ENCODE measurements at places on chromosomes 7 and 10.

GRCh38 chr10:7547206-7547605, 119.6 kb downstream of the ITIH5 start:
- no peak for DNase-seq

GRCh38 chr7:4775848-4776623, 613 bp downstream of the AP5Z1 start:
- DNase-seq, result peak; percentile 12

- no peak for DNase-seq
These were observed 16.5 kb upstream of the SKAP2 start for GRCh38 chr7:26880852-26881251.

DNA sequence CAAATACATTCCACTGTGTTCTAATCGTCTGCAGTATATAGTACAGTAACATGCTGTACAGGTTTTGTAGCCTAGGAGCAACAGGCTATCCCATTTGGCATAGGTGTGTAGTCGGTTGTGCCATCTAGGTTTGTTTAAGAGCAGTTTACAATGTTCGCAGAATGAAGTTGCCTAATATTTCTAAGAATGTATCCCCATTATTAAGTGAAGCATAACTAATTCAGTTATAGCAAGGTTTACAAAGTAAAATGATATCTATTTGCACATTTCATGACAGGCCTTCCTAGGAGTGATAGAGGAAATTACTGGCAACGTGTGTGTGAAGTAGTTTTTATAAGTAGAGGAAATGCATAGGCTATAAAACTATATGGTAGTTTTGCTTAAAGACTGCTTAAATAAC, 4.0 kb downstream of the CREM start:
- no peak for DNase-seq

- no peak for DNase-seq
These were observed 8.1 kb downstream of the CRYGN start for GRCh38 chr7:151431768-151432311.

DNA sequence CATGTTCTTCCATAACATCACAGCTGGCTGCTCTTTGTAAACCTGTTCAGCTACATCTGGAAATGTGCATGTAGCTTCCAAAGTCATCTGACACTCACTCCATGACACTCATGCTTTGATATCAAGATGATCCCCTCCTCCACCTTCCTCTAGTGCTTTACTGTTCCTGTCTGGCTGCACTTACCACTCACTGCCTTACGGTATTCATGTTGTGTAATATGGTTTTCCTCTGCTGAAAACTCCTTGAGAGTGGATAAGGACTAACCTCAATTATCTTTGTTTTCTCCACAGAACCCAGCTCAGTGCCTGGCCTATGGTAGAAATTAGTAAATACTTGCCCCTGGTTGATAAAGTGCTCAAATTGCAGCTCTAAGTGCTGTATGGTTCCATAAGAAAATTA, 483.9 kb downstream of the HTR7 start:
- DNase-seq, result no peak

GRCh38 chr10:125160856-125161706, 718 bp upstream of the CTBP2 start:
- DNase-seq, result no peak

DNA sequence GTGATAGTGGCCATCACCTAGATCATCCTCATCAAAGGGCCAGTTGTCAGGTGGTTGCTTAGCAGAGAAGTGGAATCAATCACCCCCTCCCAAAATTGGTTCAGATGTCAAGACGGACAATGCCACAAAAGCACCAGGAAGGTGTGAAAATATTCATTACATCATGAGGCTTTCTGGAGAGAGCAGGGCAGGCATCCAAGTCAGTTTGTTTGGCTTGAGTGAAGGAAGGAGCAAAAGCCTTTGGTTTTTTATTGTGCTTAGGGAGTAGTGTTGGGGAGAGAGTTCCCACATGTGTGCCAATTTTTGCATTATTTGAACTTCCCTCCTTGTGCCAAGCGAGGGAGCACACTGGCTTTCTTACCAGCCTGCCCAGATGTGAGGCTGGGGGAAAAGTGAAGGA, 1082.9 kb downstream of the LRMDA start:
- DNase-seq, result no peak

DNA sequence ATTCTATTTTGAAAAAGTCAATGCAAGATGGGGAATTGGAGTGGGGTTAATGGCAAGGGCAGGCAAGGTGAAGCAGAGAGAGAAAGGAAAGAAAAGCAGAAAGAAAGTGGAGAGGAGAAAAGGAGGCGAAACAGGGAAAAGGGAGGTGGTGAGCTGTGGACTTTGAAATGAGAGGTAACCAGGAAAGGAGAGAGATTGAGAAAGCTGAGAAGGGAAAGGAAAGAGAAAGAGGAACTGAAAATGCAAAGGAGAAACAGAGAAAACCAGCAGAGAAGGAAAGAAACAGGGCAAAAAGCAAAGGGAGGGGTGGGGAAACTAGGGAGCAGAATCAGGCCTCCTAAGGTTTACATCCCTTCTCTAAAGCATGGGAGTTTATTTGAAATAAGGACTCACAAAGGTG, 72.5 kb upstream of the TPK1 start:
- DNase-seq, result no peak

DNA sequence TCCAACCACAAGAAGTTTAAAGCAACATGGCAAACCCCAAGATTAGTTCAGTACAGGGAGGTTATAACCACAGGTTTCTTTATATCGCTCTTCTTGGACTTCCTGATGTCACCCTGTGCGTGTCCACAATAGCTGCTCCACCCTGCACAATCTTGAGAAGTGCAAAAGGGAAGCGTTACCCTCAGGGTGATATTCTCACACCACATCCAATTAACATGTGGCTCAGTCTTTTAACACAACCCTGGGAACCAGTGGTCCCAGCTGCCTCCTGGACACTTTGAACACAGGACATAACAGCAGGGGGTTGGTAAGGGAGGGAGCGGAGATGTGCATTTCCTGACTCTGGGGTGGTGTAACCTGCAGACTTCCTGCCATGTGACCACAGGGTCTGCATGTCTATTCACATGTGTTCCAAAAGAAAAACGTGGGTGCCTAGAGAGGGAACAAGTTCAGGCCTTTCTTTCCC, 64.6 kb downstream of the GSAP start:
- peak; percentile 32 for DNase-seq

DNA sequence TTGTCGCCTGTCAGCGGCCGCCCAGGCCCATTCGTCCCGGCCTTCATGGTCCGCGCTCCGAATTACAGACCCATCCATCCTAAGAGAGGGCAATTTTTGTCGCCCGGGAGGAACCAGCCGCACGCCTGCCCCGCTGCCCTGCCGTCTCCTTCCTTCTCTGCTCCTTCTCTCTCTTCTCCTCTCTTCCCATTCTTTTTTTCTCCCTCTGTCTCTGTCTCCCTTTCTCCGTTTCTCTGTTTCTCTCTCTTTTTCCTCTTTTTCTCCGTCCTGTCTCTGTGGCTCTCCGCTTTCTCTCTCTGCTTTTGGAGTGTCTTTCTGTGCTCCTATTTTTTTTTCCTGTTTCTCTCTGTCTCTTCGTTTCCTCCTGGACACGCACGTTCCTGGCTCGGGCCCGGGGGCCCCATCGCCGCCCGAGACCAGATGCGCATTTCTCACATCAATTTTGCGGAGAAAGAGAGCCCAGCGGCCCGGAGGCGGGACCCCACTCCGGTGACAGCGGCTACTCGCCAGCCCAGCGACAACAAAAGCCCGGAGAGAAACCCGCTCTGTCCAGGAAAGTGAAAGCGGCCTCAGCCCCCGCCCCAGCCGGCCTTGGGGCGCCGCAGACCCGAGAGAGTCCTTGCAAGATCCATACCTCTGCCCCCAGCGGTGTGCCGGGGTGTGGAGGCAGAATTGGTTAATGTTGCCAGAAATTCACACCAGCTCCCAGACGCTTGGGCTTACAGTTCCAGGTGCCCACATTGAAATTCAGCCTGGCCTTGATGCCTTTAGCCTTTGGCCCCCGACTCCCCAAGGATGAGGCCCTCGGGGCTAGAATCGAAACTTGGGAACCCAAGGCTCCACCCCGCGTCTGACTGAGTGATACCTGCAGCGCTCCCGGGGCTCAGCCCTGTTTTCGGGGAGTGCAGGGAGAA, 4.1 kb downstream of the LBX1 start:
- no peak for DNase-seq

- DNase-seq, result no peak
These were observed 11.3 kb downstream of the RAB11FIP2 start for GRCh38 chr10:118035354-118036005.

DNA sequence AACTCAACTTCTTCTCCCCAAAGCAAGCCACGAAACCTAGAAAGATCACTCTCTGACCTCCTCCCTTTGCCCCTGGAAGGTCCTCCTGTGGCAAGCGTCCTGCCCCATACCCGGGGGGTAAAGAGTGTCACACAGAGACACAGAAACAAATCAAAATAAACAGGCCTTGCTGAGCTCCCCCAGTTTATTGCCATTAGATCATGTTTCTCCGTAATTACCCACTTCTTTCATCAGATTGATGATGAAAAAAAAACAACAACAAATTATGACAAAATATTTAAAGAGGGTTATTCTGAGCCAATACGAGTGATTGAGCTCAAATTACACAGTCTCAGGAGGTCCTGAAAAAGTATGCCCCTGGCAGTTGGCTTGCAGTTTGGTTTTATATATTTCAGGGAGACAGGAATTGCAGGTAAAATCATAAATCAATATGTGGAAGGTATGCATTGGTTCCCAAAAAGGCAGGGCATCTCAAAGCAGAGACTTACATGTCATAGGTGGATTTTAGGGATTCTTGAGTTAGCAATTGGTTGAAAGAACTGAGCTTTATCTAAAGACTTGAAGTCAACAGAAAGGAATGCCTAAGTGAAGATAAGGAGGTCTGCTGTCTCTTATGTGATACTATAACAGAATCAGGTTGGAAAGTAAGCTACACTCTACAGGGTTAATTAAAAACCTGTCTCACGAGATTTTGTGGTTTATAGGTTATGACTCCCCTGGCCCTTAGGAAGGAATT, 86.2 kb downstream of the APBB1IP start:
- no peak for DNase-seq

DNA sequence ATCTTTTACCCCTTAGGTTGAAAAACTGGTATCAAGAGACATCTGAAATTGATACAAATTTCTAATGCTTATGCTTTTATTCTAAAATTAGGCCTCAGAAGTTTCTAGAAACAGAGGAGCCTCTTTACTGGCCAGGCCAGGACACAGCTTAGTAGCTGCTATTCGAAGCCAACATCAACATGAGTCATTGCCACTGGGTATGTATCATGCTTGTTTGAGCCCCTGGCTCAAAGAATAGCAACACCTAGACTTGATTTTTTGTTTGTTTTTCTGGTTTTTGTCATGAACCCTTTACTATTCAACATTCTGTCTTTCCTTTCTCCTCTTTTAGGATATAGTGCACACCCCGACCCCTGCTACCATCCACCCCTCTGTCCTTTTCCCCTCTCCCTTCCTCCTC, 90.9 kb upstream of the STK17A start:
- DNase-seq, result no peak

- DNase-seq, result no peak
These were observed 83.5 kb upstream of the SLF2 start for GRCh38 chr10:100829097-100829870.

DNA sequence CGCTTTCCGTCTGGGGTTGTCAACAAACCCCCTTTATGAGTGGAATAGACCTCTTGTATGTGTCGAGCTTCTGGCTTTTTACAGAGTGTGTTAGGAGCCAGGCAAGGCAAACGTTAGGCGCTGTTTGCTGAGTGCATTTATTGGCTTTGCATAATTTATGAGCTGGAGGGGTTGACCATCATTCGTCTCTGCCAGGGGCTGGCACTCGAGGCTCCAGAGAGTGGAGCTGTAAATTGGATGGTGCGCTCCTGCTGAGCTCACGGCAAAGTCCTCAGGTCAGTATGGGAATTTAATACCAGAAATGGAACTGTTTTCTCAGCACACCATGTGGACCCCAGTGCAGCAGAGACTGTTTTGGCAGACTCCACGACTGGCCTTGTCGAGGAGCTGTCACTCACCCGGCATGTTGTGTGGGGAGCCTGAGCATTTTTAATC, 699.4 kb upstream of the GALNT17 start:
- DNase-seq, result no peak

GRCh38 chr7:107606303-107606702, 26.3 kb downstream of the BCAP29 start:
- DNase-seq, result no peak

DNA sequence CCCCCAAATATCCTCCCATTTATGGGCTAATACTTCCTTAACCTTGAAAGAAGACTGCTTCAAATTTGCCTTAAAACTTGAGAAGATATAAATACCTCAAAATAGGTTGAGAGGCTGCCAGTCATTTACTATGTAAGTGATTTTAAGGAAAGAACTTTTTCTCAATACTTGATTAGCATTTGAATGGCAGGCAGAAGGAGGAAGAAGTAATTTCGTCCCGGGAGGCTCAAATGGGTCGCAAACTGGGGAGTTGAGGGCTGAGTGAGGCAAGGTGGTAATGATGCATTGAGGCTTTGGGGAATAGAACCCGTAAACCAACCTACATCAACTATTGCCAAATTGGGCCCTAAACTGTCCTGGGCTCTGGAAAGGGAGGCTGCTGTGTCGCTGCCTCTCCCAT, 11.1 kb downstream of the CAMK1D start:
- no peak for DNase-seq

- no peak for DNase-seq
These were observed 102.2 kb downstream of the RNF216 start for GRCh38 chr7:5679048-5679812.

GRCh38 chr10:106559442-106559841, 605.1 kb downstream of the SORCS1 start:
- DNase-seq, result no peak

DNA sequence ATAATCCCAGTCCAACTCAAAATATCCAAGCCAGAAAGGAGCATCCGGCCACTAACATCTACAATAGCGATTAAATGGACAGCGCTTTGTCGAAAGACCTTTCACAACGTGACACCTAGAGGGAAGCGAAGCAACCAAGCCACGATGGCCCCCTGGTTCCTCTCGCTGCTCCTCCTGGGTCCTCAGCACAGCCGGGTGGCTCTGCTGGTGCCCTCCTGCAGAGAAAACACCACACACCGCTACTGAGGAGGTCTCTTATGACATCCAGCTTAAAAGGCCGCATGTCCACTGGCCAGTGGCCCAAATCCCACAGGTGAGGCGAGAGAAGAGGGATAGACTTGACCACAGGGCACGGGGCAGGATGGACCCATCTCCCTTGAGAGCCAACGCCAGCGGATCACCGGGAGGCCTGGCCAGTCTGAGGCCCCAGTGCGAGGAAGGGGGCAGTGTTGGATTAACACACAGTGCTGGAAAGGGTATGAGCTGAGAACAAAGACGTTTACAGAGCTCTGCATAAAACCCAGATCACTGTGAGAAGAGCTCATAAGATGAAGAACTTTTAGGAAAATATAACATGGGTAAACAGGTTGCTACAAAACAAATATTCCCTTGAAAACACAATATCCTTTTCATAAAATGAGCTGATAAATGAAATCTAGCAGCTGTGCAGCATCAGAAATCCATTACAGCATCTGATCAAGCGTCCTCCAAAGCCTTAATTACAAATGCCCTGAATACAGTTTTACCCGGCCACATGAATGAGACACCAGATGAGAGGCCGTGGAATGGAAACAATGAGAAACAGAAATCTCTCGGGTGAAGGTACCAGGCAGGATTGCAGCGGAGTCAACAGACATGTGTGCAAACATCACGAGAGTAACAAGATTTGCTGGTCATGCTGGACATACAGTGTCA, 236.7 kb downstream of the DIP2C start:
- no peak for DNase-seq

GRCh38 chr10:6038071-6038631, 24.0 kb downstream of the IL2RA start:
- DNase-seq, result no peak

Data from stimulated activated CD8-positive, alpha-beta memory T cell treated with anti-CD3 and anti-CD28 coated beads, Interleukin-7, amount 100 ng/mL, for 1 hour (primary cell).